ENCODE measurements at places on chromosomes 5 and 9.

GRCh38 chr5:126454081-126454480 lies 30.9 kb downstream of the GRAMD2B start:
- no peak for DNase-seq

- no peak for DNase-seq
Measured at GRCh38 chr5:12459326-12459725, 555.1 kb upstream of the CTNND2 start.

DNA sequence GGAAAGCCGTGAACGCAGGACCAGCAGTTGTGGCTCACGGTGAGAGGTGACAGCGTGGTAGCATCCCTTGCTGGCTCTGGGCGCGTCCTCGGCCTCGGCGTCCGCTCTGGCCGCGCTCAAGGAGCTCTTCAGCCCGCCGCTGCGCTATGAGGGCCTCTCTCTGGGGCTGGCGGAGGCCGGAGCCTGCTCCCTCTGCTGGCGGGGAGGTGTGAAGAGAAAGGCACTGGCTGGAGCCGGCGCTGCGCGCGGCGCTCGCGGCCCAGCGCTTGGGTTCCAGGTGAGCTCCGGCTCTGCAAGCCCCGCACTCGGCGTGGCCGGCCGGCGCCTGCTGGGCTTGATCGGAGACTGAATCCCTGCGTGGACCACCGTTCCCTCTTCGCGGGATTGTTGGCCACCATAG lies 705.6 kb downstream of the SEMA5A start:
- no peak for DNase-seq

GRCh38 chr5:159133041-159133741 lies 33.5 kb upstream of the EBF1 start:
- DNase-seq, result peak; percentile 29

DNA sequence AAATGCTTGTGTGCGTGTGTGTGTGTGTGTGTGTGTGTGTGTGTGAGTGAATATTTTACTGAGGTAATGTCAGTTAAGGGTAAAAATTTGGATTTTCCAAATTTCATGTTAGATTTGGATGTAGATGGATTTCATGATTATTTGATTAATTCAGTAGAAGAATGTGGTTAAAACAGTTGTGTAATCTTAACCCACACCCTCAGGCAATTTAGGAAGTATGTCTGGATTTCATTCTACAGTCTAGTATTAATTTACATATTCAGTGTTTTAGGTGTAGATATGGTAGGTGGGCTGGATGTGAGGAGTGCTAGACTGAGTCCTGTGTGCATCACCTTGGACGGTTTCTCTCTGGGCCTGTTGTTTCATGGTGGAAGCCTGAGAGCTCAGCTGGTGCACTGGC lies 99.1 kb upstream of the CKMT2 start:
- no peak for DNase-seq
